ENCODE measurements at places on chromosomes 2 and 18.

- no peaks in the 10 kb centered on the region for H3K4me1 ChIP-seq
- no peaks in the 10 kb centered on the region for H3K27me3 ChIP-seq
- H3K4me3 ChIP-seq: no peak overlapping the region
- DNase-seq: no peak
- no peaks in the 10 kb centered on the region for H3K36me3 ChIP-seq
These were observed 19.9 kb downstream of the SIGLEC15 start for GRCh38 chr18:45845410-45845809.

GRCh38 chr2:80815259-80815658 is 510.7 kb upstream of the LRRTM1 start:
- no peaks in the 10 kb centered on the region for H3K4me1 ChIP-seq
- no peak for DNase-seq
- no peak overlapping the region for H3K27ac ChIP-seq
- no peak overlapping the region for H3K4me3 ChIP-seq

- peak overlapping the region; percentile 57 for H3K27ac ChIP-seq
These were observed 11.2 kb downstream of the SLC40A1 start for GRCh38 chr2:189569295-189569910.

DNA sequence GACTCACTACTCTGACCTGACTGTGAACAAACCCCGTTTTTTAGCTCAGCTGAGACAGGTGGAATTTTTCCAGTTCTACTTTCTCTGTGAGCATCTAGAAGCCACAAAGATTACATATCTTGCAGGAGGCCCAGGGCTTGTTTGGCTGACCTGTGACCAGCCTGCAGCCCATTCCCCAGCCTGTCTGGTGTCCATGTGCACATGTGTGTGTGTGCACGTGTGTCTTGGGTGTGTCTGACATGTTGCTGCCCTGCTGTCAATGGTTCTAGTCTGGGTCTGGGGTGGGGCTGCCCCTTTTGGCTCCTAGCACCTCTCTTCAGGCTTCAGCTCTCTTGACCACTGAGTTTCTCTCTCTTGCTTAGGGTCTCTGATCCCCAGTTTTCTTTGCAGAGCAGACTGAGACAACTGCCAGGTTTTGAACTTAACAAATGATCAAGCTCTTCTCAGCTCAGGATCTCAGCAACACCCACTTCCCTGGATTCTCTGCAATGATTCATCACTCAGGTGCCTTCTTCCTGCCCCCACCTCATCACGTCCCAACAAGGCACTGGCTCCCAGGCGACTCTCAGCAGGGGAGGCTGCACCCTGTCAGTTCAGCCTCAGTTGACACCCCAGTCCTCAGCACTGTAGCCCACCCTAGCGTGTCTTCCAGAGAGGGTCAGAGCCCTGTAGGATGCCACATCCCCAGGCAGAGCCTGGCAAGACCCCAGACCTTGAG is 130.3 kb downstream of the CELF4 start:
- no peak overlapping the region for H3K27ac ChIP-seq
- no peaks in the 10 kb centered on the region for H3K27me3 ChIP-seq
- no peaks in the 10 kb centered on the region for H3K36me3 ChIP-seq
- H3K4me1 ChIP-seq: no peaks in the 10 kb centered on the region

GRCh38 chr18:63309422-63309821 is 10.1 kb downstream of the BCL2 start:
- DNase-seq: no peak
- peaks cover 45% of the 10 kb centered on the region for H3K4me1 ChIP-seq
- no peaks in the 10 kb centered on the region for H3K27me3 ChIP-seq

DNA sequence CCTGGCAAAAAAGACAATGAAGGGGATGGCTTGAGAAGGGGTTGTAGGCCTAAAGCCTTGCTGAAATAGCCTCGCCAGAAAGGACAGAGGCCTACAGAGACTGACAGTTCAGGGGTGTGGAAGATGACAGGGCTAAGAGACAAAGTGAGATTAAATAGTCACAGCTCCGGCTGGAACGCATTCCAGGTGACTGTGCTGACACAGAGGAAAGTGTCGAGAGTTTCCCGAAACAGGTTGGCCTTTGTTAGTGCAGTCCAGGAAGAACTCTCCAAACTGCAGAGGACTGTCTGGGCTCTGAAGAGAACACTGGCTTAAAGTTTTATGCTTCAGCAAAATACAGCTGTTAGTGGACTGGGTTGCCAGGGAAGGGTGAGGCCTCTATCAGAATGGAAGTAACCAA is 52.8 kb downstream of the METTL4 start:
- no peak for DNase-seq
- H3K4me3 ChIP-seq: no peak overlapping the region
- H3K27ac ChIP-seq: no peak overlapping the region
- H3K36me3 ChIP-seq: no peaks in the 10 kb centered on the region
- peaks cover 27% of the 10 kb centered on the region for H3K4me1 ChIP-seq

DNA sequence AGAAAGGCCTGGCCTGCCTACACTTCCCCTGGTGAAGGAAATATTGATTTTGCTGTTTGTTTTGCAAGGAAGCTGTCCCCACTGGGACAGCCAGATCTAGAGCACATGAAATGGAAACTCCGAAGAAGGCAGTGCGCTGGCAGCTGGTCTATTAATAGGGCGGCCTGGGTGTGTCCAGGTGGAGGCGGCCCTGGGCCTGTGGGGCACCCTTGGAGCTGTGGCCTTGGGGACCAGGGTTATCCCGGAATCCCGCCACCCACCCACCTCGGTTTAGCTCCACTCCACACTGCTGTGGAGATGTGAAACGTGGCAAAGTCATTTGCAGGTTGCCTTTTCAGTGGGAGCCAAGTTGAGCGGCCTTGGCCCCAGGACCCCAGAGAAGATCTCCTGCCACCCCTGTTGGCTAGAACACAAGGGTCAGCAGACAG is 204.3 kb downstream of the KLHL29 start:
- H3K36me3 ChIP-seq: no peaks in the 10 kb centered on the region
- no peak overlapping the region for H3K27ac ChIP-seq
- DNase-seq: no peak
- H3K4me3 ChIP-seq: no peak overlapping the region

DNA sequence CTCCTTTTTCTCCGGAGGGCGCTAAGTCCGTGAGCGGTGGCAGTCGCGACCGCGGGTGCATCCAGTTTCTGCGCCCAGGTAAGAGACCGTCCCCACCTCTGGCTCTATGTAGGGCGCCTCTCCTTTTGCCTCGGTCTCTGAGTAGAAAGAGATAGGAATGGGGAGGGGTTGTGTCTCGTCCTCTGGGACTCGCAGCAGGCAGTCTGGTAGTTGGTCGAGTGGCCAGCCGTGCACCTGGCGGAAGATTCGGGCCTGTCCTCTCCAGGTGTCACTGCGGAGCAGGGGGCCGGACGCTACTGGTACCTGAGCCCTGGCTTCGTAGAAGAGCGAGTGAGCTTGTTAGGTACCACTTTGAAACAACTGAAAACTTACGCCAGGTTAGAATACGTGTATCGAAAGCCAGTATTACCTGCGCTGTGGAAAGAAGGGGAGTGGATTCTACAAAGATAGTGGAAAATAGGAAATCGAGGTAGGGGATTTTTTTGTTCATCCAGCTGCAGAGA is 403 bp downstream of the MAP2 start:
- peak overlapping the region; percentile 63 for H3K4me3 ChIP-seq
- H3K4me1 ChIP-seq: peaks cover 23% of the 10 kb centered on the region
- no peaks in the 10 kb centered on the region for H3K36me3 ChIP-seq
- H3K27ac ChIP-seq: peak overlapping the region; percentile 49

DNA sequence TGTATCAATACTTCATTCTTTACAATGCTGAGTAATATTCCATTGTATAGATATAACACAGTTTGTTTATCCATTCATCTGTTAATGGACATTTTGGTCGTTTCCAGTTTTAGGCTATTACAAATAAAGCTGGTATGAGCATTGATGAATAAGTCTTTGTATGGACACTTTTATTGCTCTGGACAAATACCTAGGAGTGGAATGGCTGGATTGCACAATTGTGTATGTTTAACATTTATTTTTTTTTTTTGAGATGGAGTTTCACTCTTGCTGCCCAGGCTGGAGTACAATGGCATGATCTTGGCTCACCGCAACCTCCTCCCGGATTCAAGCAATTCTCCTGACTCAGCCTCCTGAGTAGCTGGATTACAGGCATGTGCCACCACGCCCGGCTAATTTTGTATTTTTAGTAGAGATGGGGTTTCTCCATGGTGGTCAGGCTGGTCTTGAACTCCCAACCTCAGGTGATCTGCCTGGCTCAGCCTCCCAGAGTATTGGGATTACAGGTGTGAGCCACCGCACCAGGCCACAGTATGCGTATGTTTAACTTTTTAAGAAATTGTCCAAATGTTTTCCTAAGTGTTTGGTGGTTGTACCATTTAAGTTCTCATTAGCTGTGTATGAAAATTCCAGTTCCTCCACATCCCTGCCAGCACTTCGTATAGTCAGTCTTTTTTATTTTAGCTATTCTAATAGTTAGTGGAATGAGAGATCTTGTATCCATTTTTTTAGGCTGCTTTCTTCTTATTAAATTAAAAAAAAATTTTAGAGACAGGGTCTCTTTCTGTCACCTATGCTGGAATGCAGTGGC is 194.9 kb upstream of the HAAO start:
- peaks cover 11% of the 10 kb centered on the region for H3K4me1 ChIP-seq
- H3K4me3 ChIP-seq: no peak overlapping the region
- no peaks in the 10 kb centered on the region for H3K36me3 ChIP-seq
- H3K27me3 ChIP-seq: no peaks in the 10 kb centered on the region
- no peak for DNase-seq

- H3K36me3 ChIP-seq: no peaks in the 10 kb centered on the region
- no peak overlapping the region for H3K4me3 ChIP-seq
- no peak for DNase-seq
- H3K27me3 ChIP-seq: no peaks in the 10 kb centered on the region
- no peak overlapping the region for H3K27ac ChIP-seq
- H3K4me1 ChIP-seq: peaks cover 24% of the 10 kb centered on the region
These were observed 226.3 kb upstream of the HDAC4 start for GRCh38 chr2:239626961-239627592.

- DNase-seq: no peak
- no peaks in the 10 kb centered on the region for H3K27me3 ChIP-seq
- H3K4me3 ChIP-seq: no peak overlapping the region
- H3K27ac ChIP-seq: no peak overlapping the region
These were observed 10.7 kb downstream of the LYPD1 start for GRCh38 chr2:132659331-132659730.

DNA sequence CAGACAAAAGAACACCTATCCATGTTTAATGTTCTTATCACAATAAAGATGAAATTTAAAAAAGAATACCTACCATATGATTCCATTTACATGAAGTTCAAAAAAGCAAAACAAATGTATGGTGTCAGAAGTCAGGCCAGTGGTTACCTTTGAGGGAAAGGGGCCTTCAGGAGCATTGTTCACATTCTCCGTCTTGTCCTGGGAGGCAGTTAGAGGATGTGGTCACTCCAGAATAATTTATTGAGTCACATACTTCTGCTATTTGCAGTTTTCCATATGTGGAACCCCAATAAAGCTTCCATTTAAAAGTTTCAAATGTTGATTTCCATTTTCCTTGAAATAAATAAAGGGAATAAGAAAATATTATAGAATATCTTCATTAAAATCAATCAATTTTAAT is 41.6 kb upstream of the POU3F3 start:
- H3K4me1 ChIP-seq: no peaks in the 10 kb centered on the region
- no peaks in the 10 kb centered on the region for H3K36me3 ChIP-seq
- DNase-seq: no peak
- no peak overlapping the region for H3K27ac ChIP-seq
- H3K27me3 ChIP-seq: no peaks in the 10 kb centered on the region
- H3K4me3 ChIP-seq: no peak overlapping the region

GRCh38 chr2:33503002-33503401 is 26.6 kb downstream of the RASGRP3 start:
- H3K27me3 ChIP-seq: no peaks in the 10 kb centered on the region
- H3K4me1 ChIP-seq: no peaks in the 10 kb centered on the region
- no peak overlapping the region for H3K4me3 ChIP-seq
- no peak for DNase-seq

DNA sequence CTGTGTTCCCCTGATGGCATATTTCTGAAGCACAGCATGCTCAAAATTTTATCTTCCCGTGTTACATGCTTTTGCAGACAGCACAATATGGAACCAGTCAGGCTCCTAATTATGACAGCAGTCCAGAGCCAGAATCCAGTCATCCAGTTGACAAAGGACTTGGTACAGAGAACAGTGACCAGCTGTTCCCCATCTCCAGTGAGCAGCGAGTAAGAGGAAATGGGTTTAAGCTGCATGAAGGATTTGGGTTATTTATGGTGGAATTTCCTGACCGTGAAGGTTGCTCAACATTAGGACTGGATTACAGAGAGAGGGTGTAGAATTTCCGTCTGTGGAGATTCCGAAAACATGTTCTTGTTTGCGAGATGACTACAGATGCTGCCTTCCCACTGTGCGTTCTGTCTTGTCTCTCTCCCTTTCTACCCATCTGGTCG is 24.4 kb downstream of the SGPP2 start:
- H3K36me3 ChIP-seq: no peaks in the 10 kb centered on the region
- H3K27ac ChIP-seq: no peak overlapping the region
- H3K4me3 ChIP-seq: no peak overlapping the region
- no peaks in the 10 kb centered on the region for H3K4me1 ChIP-seq
- no peaks in the 10 kb centered on the region for H3K27me3 ChIP-seq

GRCh38 chr2:3289526-3289925 is 88.1 kb downstream of the EIPR1 start:
- no peak overlapping the region for H3K4me3 ChIP-seq
- H3K27ac ChIP-seq: no peak overlapping the region
- no peak for DNase-seq
- no peaks in the 10 kb centered on the region for H3K27me3 ChIP-seq

- H3K4me1 ChIP-seq: no peaks in the 10 kb centered on the region
- no peaks in the 10 kb centered on the region for H3K36me3 ChIP-seq
- no peak overlapping the region for H3K4me3 ChIP-seq
- no peak overlapping the region for H3K27ac ChIP-seq
These were observed 131.8 kb downstream of the PXDN start for GRCh38 chr2:1612391-1613077.

- no peak for DNase-seq
- H3K4me3 ChIP-seq: no peak overlapping the region
- no peaks in the 10 kb centered on the region for H3K36me3 ChIP-seq
- no peak overlapping the region for H3K27ac ChIP-seq
These were observed 297.3 kb downstream of the ETAA1 start for GRCh38 chr2:67694445-67694844.

DNA sequence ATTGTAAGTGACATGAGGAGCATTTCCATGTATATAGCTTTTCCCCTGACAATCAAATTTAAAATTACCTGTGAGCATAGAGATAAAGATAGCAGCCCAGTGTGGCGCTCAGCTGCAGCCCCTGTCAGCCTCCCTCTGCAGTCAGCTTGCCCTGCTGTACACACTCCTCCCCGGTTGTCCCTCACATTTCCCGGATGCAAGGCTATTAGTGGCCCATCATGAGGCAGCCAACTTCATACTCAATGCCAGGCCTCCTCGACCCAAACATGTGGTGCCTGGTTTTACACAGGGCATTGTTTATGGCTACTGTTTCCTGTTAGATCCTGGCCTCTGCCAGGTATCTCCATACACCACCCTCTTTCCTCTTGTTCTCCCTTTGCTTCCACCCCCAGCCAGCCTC is 116.1 kb upstream of the SH3BP4 start:
- no peak overlapping the region for H3K4me3 ChIP-seq
- H3K4me1 ChIP-seq: peaks cover 9% of the 10 kb centered on the region
- H3K36me3 ChIP-seq: no peaks in the 10 kb centered on the region
- DNase-seq: no peak
- H3K27me3 ChIP-seq: no peaks in the 10 kb centered on the region

- peaks cover 20% of the 10 kb centered on the region for H3K4me1 ChIP-seq
- H3K27me3 ChIP-seq: no peaks in the 10 kb centered on the region
- H3K36me3 ChIP-seq: no peaks in the 10 kb centered on the region
These were observed 33.3 kb upstream of the CABLES1 start for GRCh38 chr18:23101861-23102432.

- H3K4me1 ChIP-seq: no peaks in the 10 kb centered on the region
- H3K36me3 ChIP-seq: no peaks in the 10 kb centered on the region
- no peak overlapping the region for H3K27ac ChIP-seq
- no peak overlapping the region for H3K4me3 ChIP-seq
These were observed 87.8 kb downstream of the LYPD1 start for GRCh38 chr2:132581991-132582738.

Data from vagina (tissue), 2 donors.